Esophagus muscularis mucosa (tissue), 4 donors: ENCODE measurements at places on chromosomes 7 and 10. TPM values are rescaled to one million over a fixed set of nuclear protein-coding genes. Genes with fewer than 3 reads are reported as not detected.

GRCh38 chr7:84412161-84412969 is 217.8 kb upstream of the SEMA3A start:
- H3K36me3 ChIP-seq, result no peaks in the 10 kb centered on the region
- H3K4me1 ChIP-seq, result no peaks in the 10 kb centered on the region

DNA sequence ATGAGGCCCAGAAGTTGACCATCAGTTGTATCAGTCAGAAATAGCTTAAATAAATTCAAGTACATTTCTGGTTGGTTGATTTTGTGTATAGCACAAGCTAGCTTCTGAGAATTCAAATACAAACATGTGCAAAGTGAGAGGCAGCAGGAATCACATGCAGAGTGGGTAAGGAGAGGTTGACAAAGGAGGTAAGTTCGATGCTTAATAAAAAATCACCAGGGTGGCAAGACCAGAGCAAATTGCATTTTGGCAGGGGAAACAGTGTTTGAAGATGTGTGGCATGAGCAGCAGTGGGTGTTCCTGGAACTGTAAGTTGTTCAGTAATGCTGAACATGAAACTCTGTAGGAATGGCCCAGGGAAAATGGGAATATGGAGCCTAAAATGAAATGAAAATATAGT is 52.6 kb downstream of the GNAI1 start:
- no peaks in the 10 kb centered on the region for H3K27me3 ChIP-seq
- H3K36me3 ChIP-seq, result no peaks in the 10 kb centered on the region
- no peak for DNase-seq
- H3K4me1 ChIP-seq, result peaks cover 59% of the 10 kb centered on the region
- H3K4me3 ChIP-seq, result no peak overlapping the region

DNA sequence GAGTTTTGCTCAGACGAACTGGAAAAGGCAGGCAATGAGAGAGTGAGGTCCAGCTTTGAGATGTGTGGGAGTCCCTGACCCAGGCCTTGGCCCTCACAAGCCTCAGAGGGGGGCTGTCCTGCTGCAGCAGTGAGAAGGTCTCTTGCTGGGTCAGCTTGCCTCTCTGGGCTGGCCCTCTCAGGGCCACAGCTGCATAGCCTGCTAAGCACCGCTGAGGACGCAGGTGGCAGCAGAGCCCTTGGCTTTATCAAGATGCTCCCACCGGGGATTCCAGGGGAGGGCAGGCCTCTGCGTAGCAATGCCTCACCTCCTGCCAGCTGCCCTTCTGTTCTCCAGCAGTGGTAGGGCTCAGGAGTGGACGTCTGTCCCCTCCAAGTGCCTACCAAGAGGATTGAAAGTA is 128.7 kb downstream of the COBL start:
- peaks cover 13% of the 10 kb centered on the region for H3K4me1 ChIP-seq
- H3K4me3 ChIP-seq, result no peak overlapping the region
- H3K27ac ChIP-seq, result peak overlapping the region; percentile 9
- H3K27me3 ChIP-seq, result no peaks in the 10 kb centered on the region
- no peak for DNase-seq
- no peaks in the 10 kb centered on the region for H3K36me3 ChIP-seq

DNA sequence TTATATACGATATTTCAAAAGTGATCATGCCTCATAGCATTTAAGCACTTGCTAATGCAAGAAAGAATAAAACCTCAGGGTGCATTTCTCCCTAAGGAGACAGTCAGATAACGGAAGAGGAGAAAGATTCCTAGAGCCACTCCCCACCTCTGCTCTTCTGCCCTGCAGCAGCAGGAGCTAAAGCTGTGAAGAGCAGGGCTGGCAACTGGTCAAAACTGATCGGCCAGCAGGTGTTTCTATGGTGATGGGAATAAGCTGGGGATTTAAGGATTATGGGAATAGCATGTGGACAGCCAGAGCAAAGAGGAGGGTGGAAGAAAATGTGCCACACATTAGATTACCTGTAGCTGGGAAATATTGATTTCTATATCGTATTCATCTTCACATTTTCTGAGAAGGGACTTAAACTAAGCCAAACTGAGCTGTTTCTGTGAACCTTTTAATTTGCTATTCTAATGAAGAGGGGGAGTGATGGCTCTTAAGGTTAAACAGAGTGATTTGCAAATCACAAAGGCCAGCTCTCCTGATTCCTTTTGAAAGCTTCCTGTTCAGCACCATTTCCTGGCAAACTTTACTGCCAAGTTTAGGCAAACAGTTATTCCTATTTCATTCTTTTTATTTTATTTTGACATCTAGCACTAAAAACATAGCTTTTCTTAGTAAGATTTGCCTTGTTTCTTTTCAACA is 268.9 kb upstream of the PFKP start:
- no peaks in the 10 kb centered on the region for H3K4me1 ChIP-seq
- no peak for DNase-seq
- no peak overlapping the region for H3K27ac ChIP-seq
- H3K36me3 ChIP-seq, result no peaks in the 10 kb centered on the region
- H3K4me3 ChIP-seq, result no peak overlapping the region

- DNase-seq, result no peak
- H3K36me3 ChIP-seq, result no peaks in the 10 kb centered on the region
- no peak overlapping the region for H3K4me3 ChIP-seq
- H3K27ac ChIP-seq, result no peak overlapping the region
Observed at GRCh38 chr7:135768467-135768866, 19.9 kb upstream of the FAM180A start.

DNA sequence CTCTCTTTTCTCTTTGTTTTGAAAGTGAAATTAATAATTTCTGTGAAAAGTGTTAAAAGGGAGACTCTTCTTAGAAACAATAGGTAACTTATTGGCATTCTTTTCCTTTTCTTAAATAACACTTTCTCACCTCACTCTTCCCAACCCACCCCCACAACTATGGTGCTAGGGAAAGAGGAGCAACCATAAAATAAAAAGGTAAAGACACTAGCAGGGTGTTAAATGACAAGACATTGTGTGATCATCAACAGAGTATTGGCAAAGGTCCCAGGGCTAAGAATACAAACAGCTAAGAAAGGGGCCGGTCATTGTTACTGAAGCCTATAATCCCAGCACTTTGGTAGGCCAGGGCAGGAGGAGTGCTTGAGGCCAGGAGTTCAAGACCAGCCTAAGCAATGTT is 183.7 kb downstream of the NEBL start:
- no peak overlapping the region for H3K4me3 ChIP-seq
- no peak overlapping the region for H3K27ac ChIP-seq
- no peaks in the 10 kb centered on the region for H3K4me1 ChIP-seq
- H3K36me3 ChIP-seq, result no peaks in the 10 kb centered on the region
- no peak for DNase-seq

DNA sequence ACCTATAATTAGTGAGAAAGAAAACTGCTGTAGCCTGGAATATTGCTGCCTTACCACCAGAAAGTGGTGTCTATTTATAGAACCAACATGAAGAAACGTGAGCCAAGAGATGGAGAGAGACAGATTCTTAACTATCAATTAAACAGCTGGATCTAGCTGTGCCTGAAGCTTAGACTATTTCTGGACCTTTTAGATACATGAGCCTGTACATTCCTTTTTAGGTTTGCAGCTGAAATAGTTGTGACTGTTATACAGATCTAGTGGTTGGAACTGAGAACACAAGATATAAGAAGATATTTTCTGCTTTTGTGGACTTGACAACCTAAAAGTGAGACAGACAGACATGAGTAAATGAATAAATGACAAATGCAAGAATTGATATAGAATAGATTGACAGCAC is 73.4 kb downstream of the CDK14 start:
- DNase-seq, result no peak
- H3K4me3 ChIP-seq, result no peak overlapping the region

DNA sequence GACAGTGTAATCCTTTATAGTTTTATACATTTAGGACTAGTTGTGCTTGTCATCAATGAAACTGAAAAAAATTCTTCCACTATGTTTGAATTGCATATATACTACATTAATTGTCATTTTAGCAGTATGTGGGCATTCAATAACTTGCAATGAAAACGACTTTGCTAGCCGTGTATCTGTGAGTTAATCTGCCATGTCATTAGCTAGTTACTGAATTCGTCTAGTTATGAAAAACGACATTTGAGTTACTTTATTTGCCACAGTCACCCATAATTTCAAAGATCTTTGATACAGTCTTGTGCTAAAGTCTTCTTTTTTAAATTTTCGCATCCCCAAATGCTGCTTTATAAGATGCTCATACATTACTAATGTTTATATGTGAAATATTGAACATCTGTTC is 18.3 kb upstream of the SMC3 start:
- no peaks in the 10 kb centered on the region for H3K36me3 ChIP-seq
- no peak for DNase-seq
- no peak overlapping the region for H3K27ac ChIP-seq
- no peaks in the 10 kb centered on the region for H3K27me3 ChIP-seq
- H3K4me1 ChIP-seq, result peaks cover 5% of the 10 kb centered on the region

DNA sequence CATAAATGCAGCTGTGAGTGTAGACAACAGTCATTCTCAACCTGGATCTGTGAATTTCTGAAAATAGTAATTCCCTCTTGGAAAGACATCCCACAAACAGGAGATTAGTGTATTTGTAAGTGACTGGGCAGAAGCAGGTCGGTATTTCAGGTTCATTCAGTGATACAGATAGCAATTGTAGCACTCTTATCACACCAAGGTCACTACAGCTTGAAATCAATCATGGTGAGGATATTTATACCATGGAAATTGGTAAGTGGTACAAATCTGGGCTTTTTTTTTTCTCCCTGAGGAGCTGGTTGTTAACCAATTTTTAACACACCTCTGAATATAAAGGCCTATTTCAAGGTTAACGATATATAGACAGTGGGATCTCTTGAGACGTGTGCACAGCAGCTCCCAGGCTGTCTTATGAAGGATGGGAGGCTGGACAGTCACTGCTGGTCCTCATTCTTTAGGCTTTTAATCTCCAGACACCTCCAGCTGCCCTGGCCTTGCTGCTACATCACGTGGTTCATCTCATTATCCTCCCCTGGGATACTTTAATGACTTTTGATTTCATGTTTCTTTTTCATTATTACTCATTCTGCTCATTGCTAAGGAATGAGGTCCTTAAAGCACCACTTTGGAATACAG is 87.1 kb downstream of the ITGA8 start:
- H3K27ac ChIP-seq, result no peak overlapping the region
- no peaks in the 10 kb centered on the region for H3K4me1 ChIP-seq
- no peaks in the 10 kb centered on the region for H3K36me3 ChIP-seq
- DNase-seq, result no peak
- no peaks in the 10 kb centered on the region for H3K27me3 ChIP-seq

DNA sequence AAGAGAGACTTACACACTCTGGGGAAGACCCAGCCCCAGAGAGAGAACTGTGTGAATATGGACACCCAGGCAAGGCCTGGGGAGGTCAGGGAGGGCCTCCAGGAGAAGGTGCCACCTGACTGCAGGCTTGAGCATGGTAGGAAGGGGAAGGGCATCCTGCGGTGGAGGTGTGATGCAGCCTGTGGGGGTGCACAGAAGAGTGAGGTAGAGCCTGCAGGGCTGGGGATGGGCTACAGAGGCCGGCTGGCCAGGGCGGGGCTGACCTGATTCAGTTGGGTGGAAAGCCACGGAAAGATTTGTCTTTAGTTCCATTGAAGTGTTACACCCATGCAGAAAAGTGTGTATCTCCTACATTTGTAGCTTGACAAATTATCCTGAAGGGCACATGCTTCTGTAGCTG is 47.6 kb downstream of the ZMIZ1 start:
- H3K4me3 ChIP-seq, result no peak overlapping the region
- H3K27me3 ChIP-seq, result no peaks in the 10 kb centered on the region
- H3K36me3 ChIP-seq, result peaks cover 27% of the 10 kb centered on the region
- peaks cover 96% of the 10 kb centered on the region for H3K4me1 ChIP-seq
- no peak for DNase-seq

- H3K4me3 ChIP-seq, result no peak overlapping the region
- DNase-seq, result peak; percentile 82
- H3K27me3 ChIP-seq, result no peaks in the 10 kb centered on the region
- no peaks in the 10 kb centered on the region for H3K4me1 ChIP-seq
Observed at GRCh38 chr7:142066536-142066935, 45.0 kb upstream of the MGAM2 start.

GRCh38 chr10:116973946-116974455 is 31.0 kb downstream of the SHTN1 start:
- no peaks in the 10 kb centered on the region for H3K36me3 ChIP-seq
- H3K27me3 ChIP-seq, result no peaks in the 10 kb centered on the region
- no peak overlapping the region for H3K27ac ChIP-seq
- DNase-seq, result no peak
- no peak overlapping the region for H3K4me3 ChIP-seq
- no peaks in the 10 kb centered on the region for H3K4me1 ChIP-seq

GRCh38 chr10:44627591-44628354 is 242.9 kb upstream of the CXCL12 start:
- H3K36me3 ChIP-seq, result no peaks in the 10 kb centered on the region
- no peak for DNase-seq
- H3K27me3 ChIP-seq, result no peaks in the 10 kb centered on the region
- H3K4me3 ChIP-seq, result no peak overlapping the region
- no peak overlapping the region for H3K27ac ChIP-seq

GRCh38 chr10:12973149-12973718 is 28.3 kb downstream of the CCDC3 start:
- H3K27ac ChIP-seq, result no peak overlapping the region
- H3K27me3 ChIP-seq, result no peaks in the 10 kb centered on the region
- no peaks in the 10 kb centered on the region for H3K4me1 ChIP-seq
- H3K4me3 ChIP-seq, result no peak overlapping the region
- DNase-seq, result no peak

- peaks cover 13% of the 10 kb centered on the region for H3K4me1 ChIP-seq
- DNase-seq, result no peak
- H3K27ac ChIP-seq, result no peak overlapping the region
- no peak overlapping the region for H3K4me3 ChIP-seq
- no peaks in the 10 kb centered on the region for H3K27me3 ChIP-seq
Observed at GRCh38 chr7:40715053-40715430, 580.2 kb downstream of the SUGCT start.

Gene SUPV3L1
- total RNA-seq, result 20.4 TPM

Gene PIK3CG
- total RNA-seq, result 3.8 TPM

Gene EPHA1
- 0.17 TPM for total RNA-seq
